ENCODE measurements at places on chromosomes 12 and 14. TPM values are rescaled to one million over a fixed set of nuclear protein-coding genes. Genes with fewer than 3 reads are reported as not detected.

Gene TGM1
- total RNA-seq, result 21.9 TPM

Gene GDF3
- total RNA-seq, result not detected

Gene MYH7
- not detected for total RNA-seq

Gene MAP3K9
- 24.3 TPM for total RNA-seq

Gene TAS2R30
- total RNA-seq, result 2.3 TPM

Gene C12orf54
- 1.5 TPM for total RNA-seq

Gene ARHGDIB
- 5.0 TPM for total RNA-seq

Gene LRRC74A
- not detected for total RNA-seq

Gene SYT10
- total RNA-seq, result not detected

Gene SPTB
- under 0.01 TPM for total RNA-seq

Gene POTEG
- not detected for total RNA-seq

All from mammary epithelial cell (primary cell).